ENCODE measurements at places on chromosomes 12 and 14.

GRCh38 chr14:83282706-83283105, 1749.1 kb upstream of the SEL1L start:
- no peak for DNase-seq

GRCh38 chr14:95510804-95511203, 5.6 kb downstream of the SYNE3 start:
- peak; percentile 53 for DNase-seq

DNA sequence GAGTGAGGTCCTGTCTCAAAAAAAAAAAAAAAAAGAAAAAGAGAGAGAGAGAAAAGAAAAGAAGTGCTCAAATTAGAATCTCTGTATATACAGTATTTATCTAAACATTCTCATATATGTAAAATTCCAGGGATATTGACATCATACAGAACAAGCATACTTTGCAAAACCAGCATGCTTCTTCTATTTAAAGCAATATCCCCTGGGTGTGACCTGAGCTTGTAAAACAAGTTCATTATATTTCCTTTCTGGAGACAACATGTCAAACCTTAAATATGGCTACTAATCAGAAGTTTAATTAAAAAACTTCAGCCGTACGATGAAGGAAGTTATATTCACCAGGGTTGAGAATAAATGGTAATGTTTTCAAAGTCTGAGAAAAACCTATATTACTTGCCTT, 175.8 kb upstream of the HMGA2 start:
- no peak for DNase-seq

- no peak for DNase-seq
Measured at GRCh38 chr14:59570122-59570521, 6.5 kb downstream of the CCDC175 start.

DNA sequence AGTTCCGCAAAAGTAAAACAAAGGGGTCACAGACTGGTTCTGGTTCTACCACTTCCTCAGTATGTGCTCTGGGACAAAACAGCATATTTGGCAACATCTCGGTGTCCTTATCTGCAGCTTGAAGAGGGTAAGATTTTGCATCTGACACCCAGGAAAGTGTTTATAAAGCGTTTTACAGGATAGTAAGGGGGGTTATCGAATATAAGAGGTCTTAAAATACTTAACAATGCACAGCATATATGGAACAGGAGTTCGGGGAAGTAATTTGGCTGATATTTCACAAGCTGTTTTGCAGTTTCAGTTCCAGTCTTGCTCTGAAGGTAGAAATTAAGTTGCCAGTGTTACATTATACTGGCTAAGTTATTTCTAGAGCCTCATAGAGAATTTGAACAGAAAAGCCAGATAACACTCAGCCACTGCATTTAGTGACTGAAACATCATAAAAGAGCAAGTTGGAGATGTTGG, 904 bp upstream of the MAP4K5 start:
- no peak for DNase-seq

GRCh38 chr14:105187935-105188524, 6.9 kb upstream of the NUDT14 start:
- DNase-seq = no peak

DNA sequence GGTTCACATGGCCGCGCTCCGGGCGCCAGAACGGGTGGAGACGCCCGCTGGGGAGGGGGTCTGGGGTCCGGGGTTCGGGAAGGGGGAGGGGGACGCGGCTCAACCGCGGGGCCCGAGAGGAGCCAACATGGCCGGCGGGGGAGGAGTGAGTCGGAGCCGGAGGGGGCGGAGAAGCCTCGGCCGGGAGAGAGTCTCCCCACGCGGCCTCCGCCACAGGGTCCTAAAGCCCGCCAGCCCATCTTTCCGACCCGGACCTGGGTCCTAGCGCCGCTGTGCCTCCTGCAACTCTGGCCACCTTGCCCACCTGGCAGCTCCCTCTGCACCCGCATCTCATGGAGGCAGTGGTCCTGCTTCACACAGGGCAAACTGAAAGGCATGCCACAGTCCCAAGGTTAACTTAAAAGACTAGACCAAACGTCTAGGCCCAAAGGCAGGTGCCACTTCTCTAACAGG, at the start of gene BAZ2A:
BAZ2A (minus strand) TSS at position 147 of the 453 bp plus-strand sequence. CDS start 12,796 bp downstream, outside the sequence.
- peak; percentile 96 for DNase-seq

DNA sequence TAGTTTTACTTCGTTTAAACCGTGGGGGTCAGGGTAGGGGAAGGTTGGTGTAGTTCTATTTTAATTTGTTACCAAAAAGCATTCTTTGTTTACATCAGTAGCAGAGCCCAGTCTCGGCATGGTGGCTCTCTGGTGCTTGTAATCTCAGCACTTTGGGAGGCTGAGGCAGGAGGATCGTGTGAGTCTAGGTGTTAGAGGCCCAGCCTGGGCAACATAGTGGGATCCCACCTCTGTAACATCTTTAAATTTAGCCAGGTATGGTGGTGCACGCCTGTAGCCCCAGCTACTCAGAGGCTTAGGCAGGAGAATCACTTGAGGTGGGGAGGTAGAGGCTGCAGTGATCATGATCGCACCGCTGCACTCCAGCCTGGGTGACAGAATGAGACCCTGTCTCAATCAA, 2.2 kb downstream of the LRRC43 start:
- DNase-seq = no peak

DNA sequence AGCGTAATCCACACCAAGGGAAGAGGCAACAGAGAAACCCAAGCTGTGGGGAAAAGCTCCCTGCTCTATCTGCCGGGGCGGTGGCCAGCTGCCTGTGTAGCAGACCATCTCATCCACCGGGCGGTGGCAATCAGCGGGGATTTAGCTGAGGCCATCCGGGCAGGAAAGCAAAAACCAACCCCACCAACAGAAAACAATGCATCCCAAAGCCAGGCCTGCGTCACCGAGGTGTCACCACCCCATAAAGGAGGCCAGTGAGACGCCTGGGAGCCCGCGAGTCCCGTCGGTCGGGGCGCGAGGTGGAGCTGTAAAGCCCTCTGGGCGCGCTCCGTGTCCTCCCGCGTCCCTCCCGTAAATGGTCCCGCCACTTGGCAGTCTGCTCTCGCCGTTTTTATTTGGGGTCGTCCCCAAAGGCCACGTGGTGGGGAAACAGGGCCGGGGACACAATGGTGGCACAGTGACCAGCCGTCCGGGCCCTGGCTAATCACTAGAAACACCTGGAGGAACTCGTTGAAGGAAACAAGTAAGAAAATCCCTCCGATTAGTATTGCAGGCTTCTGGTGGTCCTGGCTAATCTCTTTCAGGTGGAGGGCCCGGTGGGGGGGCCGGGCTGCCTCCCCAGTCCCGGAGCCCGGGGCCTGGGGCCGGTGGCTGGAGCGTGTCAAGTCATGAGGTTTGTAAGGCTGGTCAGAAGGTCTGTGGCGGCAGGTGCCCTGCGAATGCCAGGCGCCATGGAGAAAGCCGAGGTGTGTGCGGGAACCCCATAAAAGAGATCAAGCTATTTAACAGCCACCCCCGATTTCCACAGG, 94.7 kb upstream of the GSC start:
- DNase-seq = peak; percentile 48

DNA sequence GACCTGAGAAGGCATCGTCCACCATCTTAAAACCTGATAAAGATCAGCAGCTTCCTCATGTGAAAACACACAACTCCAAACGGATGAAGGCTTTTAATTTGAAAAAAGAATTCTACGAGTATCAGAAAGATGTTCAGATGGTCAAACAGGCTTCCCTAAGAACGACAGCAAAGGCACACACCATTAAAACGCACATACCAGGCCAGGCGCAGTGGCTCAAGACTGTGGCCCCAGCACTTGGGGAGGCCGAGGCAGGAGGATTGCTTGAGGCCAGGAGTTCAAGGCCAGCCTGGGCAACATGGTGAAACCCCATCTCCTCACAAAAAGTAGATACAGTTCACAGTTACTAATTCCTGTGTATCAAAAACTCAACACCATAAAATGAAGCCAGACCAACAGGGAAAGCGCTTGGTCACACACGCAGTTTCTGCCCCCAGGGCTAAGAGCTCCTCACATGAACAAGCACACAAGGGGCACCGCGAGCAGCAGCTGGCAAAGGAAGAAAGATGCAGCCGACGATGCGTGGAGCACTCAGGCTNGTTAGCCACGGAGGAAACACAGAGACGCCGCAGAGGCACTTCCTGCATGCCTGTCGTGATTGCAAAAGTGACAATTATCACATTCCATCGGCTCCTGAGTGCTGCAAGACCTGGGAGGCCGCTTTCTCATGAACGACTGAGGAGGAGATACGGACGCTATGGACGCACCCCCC, 78.0 kb downstream of the NOC4L start:
- DNase-seq = peak; percentile 51

GRCh38 chr12:12190087-12190809, 76.6 kb downstream of the LRP6 start:
- DNase-seq = no peak

DNA sequence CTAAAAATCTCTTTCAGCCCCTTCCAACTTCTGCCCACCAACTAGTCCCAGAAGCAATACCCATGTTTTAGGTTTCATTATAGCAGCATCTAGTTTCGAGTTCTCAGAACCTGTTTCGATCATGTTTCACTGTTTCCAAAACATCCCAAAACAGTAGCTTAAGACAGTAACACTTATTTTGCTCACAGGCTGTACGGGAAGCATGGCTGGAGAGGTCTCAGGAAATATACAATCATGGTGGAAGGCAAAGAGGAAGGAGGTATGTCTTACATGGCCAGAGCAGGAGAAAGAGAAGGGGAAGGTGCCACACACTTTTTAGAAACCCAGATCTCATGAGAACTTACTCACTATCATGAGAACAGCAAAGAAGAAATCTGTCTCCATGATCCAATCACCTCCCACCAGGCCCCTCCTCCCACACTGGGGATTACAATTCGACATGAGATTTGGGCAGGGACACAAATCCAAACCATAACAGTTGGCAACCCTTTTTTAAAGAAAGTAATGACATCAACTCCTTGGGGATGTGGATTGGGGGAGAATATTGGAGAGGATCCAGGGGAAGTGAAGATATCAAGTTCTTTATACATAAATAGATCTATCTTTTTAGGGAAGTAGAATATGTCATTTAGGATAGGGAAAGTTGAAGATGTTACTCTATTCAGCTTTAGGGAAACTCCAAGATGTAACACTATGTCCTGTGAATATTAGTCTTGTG, 269.9 kb upstream of the PLEKHG7 start:
- no peak for DNase-seq

DNA sequence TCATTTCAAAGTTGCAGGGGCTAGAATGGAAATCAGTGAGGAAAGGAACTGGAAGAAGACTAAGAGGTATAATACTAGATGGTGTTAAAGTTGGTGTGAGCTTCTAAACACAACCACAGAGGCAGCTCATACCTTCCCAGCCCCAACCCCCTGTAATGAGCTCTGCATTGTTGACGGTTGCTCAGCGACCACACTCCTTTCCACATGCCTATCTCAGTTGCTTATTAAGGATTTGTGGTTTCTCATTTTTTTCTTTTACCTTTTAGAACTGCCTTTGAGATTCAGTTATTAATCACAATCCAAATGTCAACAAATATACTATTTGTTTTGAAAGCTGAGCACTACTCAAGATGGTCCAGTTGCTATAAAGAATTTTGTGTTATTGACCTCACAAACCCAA, 62.1 kb upstream of the KIF21A start:
- DNase-seq = no peak

DNA sequence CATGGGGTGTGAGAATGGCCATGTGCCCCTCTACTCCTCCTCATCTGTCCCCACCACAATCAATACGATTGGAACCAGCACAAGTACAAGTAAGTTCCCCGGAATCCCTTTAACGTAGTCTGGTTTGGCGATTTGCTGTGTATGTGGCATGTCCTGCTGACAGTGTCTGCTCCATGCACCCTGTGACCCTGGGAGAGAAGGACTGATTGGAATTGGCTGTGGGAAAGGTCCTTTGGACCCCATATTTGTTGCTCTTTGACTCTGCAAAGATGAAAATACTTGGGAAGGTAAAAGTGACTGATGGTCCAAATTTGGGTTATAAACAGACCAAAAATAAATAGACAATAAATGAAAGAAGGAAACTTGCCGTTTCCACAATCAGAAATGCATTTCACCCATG, 135.6 kb downstream of the SAMD4A start:
- no peak for DNase-seq

GRCh38 chr14:58501214-58501816, 73.8 kb downstream of the KIAA0586 start:
- peak; percentile 45 for DNase-seq

DNA sequence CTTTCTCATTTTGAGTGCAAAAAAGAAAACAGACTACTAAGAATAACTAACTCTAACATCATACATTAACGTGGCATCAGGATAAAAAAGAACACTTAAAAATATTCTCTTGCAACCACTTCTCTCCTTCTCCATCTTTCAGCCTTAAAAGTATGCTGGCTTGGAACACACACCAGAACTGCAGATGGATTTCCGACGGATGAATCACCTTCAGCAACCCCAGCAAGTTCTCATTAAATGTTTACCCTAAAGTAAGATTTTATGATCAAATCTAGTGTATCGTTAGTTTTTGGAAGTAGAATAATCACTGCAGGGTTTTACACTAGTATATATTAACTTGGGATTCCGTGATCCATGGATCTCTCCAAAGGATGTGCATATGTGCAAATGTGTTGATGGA, 1.2 kb downstream of the NEK9 start:
- DNase-seq = peak; percentile 62

DNA sequence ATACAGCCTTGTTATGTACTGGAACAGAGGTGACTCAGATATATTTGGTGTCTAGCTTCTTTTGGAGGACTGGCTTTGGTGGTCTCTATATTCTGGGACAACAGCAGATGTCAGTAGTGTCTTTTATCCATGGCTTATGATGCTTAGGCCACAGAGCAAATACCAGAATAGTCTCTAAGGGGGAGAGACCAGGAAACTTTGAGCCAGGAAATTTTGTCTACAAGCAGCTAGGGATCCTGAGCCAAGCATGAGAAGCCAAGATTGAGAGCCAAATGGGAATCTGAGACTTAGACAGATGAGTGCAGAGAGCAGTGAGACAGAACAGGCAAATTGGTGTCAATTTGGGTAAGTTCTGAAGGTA, 28.4 kb upstream of the PTPRR start:
- no peak for DNase-seq

- DNase-seq = no peak
Measured at GRCh38 chr12:127670796-127671195, 596.2 kb upstream of the TMEM132C start.

DNA sequence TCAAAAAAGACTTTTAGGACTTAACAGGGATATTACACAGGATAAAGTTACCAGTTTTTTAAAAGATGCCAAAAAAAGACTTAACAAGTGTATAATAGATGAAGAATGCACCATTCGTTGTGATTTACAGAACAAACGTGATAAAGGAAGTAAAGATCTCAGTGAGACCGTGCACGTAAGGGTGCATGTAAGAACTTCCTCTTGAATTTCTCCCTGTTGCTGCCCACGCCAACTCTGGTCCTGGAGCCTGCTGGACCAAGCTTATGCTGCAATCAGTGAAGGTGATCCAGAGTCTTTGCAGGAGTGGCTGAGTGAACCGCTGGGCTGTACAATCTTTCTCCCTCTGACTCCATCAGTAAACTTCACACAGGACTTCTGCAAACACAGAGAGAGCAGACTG, 593.7 kb downstream of the TMEM121 start:
- no peak for DNase-seq

- no peak for DNase-seq
Measured at GRCh38 chr12:130334937-130335336, 2.8 kb upstream of the PIWIL1 start.
